Stimulated activated CD8-positive, alpha-beta memory T cell treated with anti-CD3 and anti-CD28 coated beads, Interleukin-4, amount 100 ng/mL, for 4 hours (primary cell): ENCODE measurements at places on chromosomes 13 and 19.

- DNase-seq, result no peak
Observed at GRCh38 chr13:97855570-97856303, 97.7 kb upstream of the IPO5 start.

DNA sequence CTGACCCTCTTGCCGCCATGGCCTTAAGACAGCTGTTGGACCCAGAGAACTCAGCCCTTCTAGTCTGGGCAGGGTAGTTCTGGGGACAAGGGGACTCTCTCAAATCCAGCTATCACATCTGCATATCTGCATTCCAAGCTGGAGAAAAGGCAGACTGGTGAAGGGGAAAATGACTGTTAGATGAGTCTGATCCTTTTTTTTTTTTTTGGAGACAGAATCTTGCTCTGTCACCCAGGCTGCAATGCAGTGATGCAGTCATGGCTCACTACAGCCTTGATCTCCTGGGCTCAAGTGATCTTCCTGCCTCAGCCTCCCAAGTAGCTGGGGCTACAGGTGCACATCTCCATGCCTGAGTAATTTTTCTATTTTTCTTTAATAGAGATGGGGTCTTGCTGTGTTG lies 114.3 kb downstream of the SIPA1L3 start:
- no peak for DNase-seq

GRCh38 chr19:29404951-29405727 lies 120.7 kb upstream of the VSTM2B start:
- DNase-seq, result no peak

- no peak for DNase-seq
Observed at GRCh38 chr19:11387162-11388034, 3.3 kb upstream of the EPOR start.

DNA sequence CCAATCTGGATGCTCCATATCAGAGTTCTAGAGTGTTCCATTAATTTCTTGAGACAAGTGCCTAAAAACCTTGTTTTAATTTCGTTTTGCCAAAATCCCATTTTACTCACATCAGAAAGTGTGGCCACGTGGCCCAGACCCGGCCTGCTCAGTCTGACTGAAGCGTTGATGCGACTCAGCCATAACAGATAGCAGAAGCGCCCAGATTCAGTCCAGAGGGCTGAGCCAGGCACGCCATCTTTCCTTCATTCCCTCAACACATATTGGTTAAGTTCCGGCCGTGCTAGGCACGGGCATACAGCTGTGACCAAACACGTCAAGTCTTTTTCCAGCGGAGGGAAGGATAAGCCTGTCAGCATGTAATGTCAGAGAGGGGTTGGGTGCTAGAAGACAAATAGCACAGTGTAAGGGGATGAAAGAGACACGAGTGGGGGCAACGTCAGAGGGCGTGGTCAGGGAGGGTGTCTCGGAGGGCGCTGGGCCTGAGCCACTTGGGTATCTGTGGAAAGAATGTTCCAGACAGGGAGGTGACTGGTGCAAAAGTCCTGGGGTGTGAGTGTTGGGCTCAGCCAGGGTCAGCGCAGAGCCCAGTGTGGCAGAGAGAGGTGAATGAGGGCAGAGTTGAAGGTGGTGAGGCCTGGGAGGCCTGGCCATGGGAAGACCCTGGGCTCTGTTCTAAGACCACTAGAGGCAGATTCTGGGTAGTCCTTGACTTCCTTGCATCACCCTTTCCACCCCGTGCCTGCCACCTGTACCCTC lies 3.1 kb downstream of the F10 start:
- DNase-seq, result no peak

GRCh38 chr19:2103045-2103707 lies 6.5 kb downstream of the IZUMO4 start:
- no peak for DNase-seq

DNA sequence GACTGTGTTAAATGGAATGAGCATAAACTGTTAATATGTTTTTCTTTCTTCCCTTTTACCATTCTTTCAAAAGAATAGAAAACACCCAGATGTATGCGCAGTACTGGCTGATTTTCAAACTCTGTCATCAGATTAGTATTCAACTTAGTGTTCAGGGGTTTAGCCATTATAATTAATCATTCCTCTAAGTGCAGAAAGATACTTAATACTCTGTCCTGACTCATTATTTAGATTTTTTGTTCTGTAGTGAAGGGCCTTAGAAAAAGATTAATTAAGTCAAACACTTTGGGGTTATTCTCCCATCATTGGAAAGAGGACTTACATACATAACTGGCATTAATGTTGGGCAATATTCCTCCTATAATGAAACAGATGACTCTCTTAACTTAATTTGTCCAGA lies 1316.7 kb upstream of the SLC10A2 start:
- no peak for DNase-seq

- no peak for DNase-seq
Observed at GRCh38 chr19:33905937-33906577, 109.4 kb downstream of the KCTD15 start.

DNA sequence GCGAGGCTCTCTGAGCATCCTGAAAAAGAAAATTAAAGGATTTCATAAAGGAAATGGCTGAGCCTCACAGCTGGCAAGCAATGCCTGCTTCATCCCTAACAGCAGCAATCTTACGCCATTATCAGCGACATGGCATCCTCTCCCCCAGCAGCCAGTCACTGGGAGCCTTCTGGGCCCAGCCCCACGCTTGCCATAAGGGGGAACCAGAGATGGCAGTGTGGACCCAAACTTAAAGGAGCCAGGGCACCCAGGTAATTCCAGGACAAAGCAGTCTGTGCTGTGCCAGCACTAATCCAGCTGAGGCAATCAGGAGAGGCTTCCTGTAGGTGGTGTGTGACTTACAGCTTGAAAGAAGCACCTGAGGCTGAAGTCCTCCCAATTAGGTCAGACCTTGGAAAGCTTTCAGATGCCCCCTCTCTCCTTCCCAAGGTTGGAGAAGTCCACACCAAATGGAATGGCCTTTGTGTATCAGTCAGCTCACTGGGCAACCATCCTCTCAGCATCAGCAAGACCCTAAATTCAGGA lies 10.3 kb downstream of the VSTM2B start:
- DNase-seq, result no peak

- no peak for DNase-seq
Observed at GRCh38 chr13:25468325-25469168, 96.8 kb downstream of the ATP8A2 start.

- no peak for DNase-seq
Observed at GRCh38 chr13:95745752-95746151, 68.8 kb downstream of the DNAJC3 start.

DNA sequence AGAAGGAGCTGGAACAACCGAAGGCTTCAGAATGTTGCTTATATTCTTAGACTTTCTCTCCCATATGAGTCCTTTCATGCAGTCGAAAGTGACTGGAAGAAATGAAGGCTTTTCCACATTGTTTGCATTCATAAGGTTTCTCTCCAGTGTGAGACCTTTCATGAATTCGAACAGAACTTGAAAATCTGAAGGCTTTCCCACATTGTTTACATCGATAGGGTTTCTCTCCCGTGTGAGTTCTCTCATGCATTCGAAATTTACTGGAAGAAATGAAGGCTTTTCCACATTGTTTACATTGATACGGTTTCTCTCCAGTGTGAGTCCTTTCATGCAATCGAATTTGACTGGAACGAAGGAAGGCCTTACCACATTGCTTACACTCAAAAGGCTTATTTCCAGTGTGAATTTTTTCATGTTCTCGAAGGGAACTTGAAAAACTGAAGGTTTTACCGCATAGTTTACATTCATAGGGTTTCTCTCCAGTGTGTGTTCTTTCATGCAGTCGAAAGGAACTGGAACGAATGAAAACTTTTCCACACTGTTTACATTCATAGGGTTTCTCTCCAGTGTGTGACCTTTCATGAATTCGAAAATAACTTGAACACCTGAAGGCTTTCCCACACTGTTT lies 21.5 kb downstream of the ZNF14 start:
- DNase-seq, result no peak

- DNase-seq, result no peak
Observed at GRCh38 chr13:110062777-110063442, 244.0 kb downstream of the COL4A1 start.

DNA sequence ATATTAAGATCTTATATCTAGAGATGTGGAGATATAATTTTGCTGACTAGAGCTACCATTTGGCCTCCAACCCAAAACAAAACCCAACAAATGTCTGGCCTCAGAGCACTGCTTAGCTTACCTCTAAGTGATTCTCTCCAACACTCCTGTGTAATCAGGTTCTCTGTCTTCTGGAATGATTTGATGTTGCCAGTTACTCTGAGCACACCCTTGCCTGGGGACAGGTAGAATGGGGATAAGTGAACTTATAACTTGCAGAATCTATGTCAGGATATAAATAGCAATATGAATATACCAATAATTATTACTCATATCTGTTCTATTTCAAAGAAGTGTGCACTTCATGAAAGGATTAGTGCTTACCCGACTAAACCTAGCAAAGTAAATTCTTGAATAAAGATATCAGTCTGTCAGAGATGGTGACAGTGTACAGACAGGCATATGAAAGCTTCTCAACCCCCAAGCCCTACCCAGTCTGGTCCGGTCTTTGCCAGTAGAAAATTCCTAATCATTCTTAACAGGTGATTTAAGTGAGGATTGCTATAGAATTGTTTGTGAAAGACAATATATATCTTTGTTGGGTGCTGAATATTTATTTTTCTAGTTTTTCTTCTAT lies 33.0 kb downstream of the ZAR1L start:
- DNase-seq, result no peak

- no peak for DNase-seq
Observed at GRCh38 chr19:2266183-2266993, 10.2 kb upstream of the JSRP1 start.

DNA sequence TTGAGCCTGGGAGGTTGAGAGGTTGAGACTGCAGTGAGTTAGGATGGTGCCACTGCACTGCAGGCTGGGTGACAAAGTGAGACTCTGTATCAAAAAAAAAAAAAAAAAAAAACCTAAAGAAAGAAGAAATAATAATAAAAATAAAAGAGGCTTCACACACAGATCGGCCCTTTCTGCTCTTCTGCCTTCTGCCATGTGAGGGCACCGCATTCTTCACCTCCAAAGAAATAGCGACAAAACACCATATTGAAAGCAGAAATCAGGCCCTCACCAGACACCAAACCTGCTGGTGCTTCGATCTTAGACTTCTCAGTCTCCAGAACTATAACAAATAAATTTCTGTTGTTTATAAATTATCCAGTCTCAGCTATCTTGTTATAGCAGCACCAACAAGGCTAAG lies 3.0 kb downstream of the ZNF649 start:
- DNase-seq, result no peak

- DNase-seq, result no peak
Observed at GRCh38 chr13:40981949-40982348, 37.2 kb downstream of the ELF1 start.

DNA sequence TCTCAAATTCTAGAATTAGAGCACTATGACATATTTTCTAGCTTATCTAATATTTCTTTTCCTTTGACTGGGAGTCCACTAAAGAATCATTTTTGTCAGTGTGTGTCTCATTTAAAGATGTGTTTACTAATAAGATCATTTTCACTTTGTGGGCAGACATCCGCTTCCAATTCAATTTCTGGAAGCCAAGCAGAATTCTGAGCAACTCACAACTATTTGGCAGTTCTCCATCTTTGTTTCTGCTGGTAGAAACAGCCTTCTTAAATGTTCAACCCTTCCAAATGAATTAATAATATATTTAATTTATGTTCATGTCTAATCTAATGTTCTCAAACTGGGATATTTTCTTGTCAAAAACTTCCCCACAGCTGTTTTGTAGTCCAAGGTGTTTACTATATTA lies 411.8 kb downstream of the KCTD12 start:
- DNase-seq, result no peak

- DNase-seq, result no peak
Observed at GRCh38 chr13:65907666-65908525, 1322.2 kb downstream of the PCDH9 start.

GRCh38 chr13:67961331-67961730 lies 731.2 kb upstream of the PCDH9 start:
- DNase-seq, result no peak

DNA sequence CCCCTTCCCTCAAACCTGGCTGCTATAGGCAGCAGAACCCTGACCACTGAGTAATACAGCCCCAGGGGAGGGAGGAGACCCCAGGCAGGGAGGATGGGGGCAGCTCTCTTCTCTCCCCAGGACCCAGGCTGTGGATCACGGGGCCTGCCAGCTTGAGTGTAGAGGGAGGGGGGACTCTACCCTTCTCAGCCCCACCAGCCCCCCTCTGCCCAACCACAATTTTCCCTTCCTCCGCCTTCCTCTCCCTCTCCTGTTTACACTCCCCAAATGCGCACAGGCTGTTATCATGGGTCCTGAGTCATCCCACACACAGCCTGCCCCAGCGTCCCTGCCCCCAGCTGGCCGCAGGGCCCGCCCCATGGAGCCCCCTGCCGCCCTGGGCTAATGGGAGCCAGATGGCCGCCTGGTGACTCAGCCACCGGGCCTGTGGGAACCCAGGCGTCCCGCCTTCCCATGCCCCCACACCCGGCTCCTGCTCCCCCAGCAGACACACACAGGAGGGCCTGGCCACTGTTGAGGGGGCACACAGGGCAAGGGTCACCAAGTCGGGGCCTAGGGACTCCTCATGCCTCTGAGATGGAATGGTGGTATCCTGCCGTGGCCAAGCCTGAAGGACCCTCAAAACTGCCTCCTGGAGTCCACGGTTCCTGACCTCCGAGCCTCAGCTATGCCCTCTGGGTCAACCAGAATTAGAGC lies 13.6 kb downstream of the CCDC97 start:
- no peak for DNase-seq

DNA sequence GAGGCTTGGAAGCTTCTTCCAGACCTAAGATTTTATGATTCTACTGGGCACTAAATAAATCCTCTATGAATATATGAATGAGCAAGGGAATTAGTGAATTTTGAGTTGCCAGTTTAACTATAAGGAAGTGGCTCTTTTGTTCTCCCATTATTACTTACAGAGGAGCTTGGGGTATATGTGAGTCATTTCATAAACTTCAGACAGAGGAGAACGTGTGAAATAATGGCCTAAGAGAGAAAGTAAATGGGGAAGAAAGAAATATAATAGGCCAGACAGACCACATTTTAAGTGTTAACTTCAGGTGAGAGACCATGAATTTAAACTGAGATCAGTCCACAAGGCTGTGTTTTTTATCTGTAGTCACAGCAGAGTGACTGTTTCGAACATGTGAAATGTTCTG lies 570.9 kb downstream of the GPC6 start:
- no peak for DNase-seq

- no peak for DNase-seq
Observed at GRCh38 chr13:51995677-51996551, 15.3 kb downstream of the ATP7B start.

GRCh38 chr13:106087201-106087600 lies 448.3 kb downstream of the EFNB2 start:
- no peak for DNase-seq

DNA sequence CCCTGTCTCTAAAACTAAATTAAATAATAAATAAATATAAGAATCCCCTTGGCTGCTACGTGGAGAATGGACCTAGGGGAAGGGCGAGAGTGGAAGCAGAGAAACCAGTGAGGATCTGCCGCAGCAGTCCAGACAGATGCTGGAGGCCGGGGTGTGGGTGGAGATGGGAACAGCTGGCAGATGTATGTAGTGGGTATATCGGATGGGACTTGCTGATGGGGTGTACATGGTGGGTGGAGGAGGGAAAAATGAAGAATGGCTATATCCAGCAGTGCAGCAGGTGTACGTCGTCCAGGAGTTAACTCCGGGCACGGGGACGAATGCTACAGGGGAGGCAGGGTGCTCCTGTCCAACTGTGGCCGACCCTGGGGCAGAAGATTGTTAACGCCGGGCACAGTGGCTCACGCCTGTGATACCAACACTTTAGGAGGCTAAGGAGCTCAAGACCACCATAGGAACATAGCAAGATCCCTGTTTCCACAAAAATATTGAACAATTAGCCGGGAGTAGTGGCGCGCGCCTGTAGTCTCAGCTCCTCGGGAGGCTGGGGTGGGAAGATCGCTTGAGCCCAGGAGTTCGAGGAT lies 654 bp downstream of the CEP89 start:
- DNase-seq, result no peak
